K562 (cell line): ENCODE measurements at places on chromosomes 5 and 9. TPM values are rescaled to one million over a fixed set of nuclear protein-coding genes. Genes with fewer than 3 reads are reported as not detected.

Gene PRR16
- 4.9 and 7.6 TPM in 2 replicates for total RNA-seq

Gene ACTBL2
- total RNA-seq = not detected in 2 replicates

Gene CD274
- 0.18 and 0.24 TPM in 2 replicates for total RNA-seq

Gene PDE8B
- not detected in 2 replicates for total RNA-seq

Gene EXOSC2
- 67.1 and 71.8 TPM in 2 replicates for total RNA-seq

Gene PCDHB15
- 0.07 TPM in 1 of 2 replicates, not detected in the other for total RNA-seq

Gene OR13C3
- not detected in 2 replicates for total RNA-seq

Gene ABCA2
- total RNA-seq = 12.1 and 14.9 TPM in 2 replicates

Gene KIF4B
- 0.07 TPM in 1 of 2 replicates, not detected in the other for total RNA-seq

Gene PAX5
- total RNA-seq = 0.09 and 0.13 TPM in 2 replicates

Gene OTP
- total RNA-seq = 0.16 TPM in 2 replicates

Gene KLHL3
- 0.31 and 0.38 TPM in 2 replicates for total RNA-seq

Gene ZNF608
- total RNA-seq = 1.5 and 2.3 TPM in 2 replicates

Gene FOXI1
- not detected in 2 replicates for total RNA-seq

- H3K36me3 ChIP-seq = peaks cover 28% of the 10 kb centered on the region
- H3K4me3 ChIP-seq = peak overlapping the region; percentile 75
- DNase-seq = peak; percentile 70
- H3K4me1 ChIP-seq = peaks cover 45% of the 10 kb centered on the region
- peak overlapping the region; percentile 94 for H3K27ac ChIP-seq
These were observed 2.1 kb upstream of the ARL15 start for GRCh38 chr5:54312499-54312898.

DNA sequence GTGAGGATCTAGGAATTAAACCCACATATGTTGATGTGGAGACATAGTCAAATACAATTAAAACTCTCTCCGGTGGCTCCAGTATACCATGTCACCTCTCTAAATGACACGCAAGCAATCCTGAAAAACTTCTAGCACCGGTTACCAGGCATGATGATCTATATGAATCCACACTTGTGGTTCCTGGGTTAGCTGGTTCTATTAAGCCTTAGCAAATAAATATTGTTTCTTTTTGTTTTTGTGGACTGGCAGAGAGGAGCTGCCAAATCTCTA lies 104.8 kb downstream of the SEC61B start:
- H3K4me1 ChIP-seq = no peaks in the 10 kb centered on the region
- H3K27me3 ChIP-seq = peaks cover 6% of the 10 kb centered on the region; the same call in 1 of the 3 replicates
- no peaks in the 10 kb centered on the region for H3K36me3 ChIP-seq
- H3K4me3 ChIP-seq = no peak overlapping the region
- no peak for DNase-seq
- no peak overlapping the region for H3K27ac ChIP-seq

DNA sequence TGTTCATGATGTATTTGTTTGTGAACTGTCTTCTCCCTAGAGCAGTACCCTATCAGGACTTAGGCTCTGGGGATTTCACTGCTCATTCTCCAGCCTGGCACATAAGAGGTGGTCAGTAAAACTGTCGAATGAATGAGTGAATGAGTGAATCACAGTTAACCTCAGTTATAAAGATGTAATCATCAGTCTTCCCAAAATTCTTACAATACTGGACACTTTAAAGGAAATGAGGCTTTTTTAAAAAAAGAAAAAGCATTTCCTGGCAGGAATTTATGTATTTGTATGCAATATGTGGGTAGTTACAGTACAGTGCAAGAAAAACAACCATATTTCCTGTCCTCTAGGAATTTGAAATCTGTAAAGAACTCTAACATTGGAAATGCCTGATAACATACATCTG lies 59.6 kb downstream of the RAI14 start:
- H3K27me3 ChIP-seq = no peaks in the 10 kb centered on the region
- no peak for DNase-seq
- H3K27ac ChIP-seq = no peak overlapping the region

DNA sequence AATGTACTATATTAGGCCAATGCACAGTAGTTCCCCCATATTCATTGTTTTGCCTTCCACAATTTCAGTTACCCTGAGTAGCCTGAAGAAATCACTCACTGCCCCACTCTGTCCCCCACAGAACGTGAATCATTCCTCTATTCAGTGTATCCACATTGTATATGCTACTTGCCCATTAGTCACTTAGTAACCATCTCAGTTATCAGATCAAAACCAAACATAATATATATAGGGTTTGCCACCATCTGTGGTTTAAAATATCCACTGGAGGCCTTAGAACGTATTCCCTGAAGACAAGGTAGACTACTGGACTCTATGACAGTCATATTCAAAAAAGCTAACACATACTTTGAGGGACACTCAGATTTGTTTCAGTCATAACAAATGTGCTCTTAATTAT lies 465.7 kb upstream of the RGMB start:
- no peaks in the 10 kb centered on the region for H3K36me3 ChIP-seq
- no peaks in the 10 kb centered on the region for H3K27me3 ChIP-seq
- H3K4me3 ChIP-seq = no peak overlapping the region

GRCh38 chr5:115831163-115831768 lies 10.1 kb downstream of the ATG12 start:
- H3K27me3 ChIP-seq = no peaks in the 10 kb centered on the region
- H3K4me3 ChIP-seq = no peak overlapping the region
- peaks cover 65% of the 10 kb centered on the region for H3K36me3 ChIP-seq

DNA sequence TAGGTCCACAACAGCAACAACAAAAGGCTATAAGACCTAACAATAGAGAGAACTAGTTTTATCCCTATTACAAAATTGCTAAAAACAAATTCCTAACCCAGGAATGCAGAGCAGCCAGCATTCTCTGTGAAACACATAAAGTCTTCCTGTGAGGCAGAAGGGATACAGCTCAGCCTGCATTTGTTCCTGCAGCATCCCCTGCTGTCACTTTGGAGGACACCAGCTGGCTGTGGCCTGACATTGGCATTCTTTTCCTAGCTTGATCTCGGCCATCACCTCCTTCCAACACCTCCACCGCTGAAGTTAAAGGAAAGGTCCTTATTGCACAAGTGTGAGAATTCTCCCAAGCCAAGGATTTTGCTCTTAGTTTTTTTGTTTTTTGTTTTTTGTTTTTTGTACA lies 186.1 kb downstream of the SNCAIP start:
- H3K27ac ChIP-seq = no peak overlapping the region
- DNase-seq = no peak
- no peaks in the 10 kb centered on the region for H3K36me3 ChIP-seq
- H3K27me3 ChIP-seq = no peaks in the 10 kb centered on the region

DNA sequence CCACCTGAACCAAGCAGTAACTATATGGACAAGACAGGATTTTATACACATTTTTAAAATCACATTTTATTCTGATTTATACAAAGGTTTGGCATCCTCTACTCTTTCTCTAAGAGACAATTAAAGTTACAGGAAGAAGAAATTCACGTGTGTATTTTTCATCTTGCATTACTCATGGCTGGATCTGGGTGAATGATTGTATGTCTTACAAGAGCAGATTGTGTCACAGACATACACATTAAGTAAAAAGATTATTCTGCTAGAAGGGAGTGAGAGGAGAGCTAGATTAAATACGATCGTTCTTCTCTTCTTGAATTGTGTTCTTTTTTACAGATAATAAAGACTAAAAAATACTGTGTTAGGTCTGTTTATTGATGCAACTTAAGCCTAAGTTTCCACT lies 20.8 kb upstream of the CEP120 start:
- H3K4me1 ChIP-seq = no peaks in the 10 kb centered on the region
- no peak overlapping the region for H3K27ac ChIP-seq
- no peak for DNase-seq
- no peak overlapping the region for H3K4me3 ChIP-seq
- no peaks in the 10 kb centered on the region for H3K27me3 ChIP-seq

GRCh38 chr9:105091004-105091640 lies 153.3 kb upstream of the SLC44A1 start:
- no peak overlapping the region for H3K4me3 ChIP-seq
- no peak overlapping the region for H3K27ac ChIP-seq
- no peaks in the 10 kb centered on the region; the same call in 1 of the 2 replicates for H3K27me3 ChIP-seq
- no peaks in the 10 kb centered on the region for H3K4me1 ChIP-seq
- no peak for DNase-seq

DNA sequence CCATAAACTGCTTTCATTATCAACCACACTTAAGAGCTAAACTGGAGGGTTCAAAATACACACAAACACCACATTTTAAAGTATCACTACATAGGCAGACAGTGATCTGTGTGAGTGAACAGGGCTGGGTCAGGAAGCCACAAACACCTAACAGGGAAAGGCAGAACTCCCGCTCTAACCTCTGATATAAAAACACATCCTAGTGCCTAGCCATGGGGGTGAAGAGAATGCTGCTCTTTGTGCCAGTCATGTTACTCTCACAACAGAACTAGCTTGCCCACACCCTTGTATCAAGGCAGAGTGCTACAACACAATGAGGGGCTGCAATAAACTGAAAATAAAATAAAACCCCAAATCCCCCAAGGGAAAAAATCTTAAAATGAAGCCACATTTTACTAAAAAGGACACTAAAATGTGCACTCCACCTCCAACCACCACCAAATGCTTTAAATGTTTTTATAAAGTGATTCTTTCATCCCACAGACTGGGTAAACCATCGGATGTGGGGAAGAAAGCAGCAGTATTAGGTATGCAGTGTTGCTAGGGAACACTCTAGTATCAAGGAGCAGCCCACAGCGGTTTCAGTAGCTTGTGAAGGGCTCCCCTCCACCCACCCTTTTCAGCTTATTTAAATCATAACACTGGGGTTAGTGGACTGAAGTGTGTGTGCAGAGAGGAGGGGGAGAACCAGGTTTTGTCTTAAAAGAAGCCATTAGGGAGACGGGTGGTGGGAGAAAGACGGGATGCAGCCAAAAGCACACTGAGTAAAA lies 64.5 kb downstream of the TMEM161B start:
- H3K4me1 ChIP-seq = no peaks in the 10 kb centered on the region
- no peak overlapping the region for H3K27ac ChIP-seq
- H3K4me3 ChIP-seq = no peak overlapping the region
- H3K27me3 ChIP-seq = no peaks in the 10 kb centered on the region

DNA sequence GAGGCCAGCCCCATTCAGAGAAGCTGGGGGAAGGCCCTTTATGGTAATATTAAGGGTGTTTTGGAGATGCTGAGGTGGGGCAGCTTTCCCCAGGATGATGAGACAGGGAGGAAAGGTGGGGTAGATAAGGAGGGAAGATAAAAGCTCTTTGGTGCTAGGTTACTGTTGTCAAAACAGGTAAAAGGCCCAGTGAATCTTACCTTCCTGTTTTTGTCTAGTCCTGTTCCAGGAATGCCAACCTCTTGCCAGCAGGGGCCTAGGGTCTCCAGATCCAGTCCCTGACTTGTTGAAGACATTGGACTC lies 797 bp upstream of the CCL27 start:
- H3K27me3 ChIP-seq = no peaks in the 10 kb centered on the region
- peaks cover 20% of the 10 kb centered on the region for H3K4me1 ChIP-seq
- no peak overlapping the region for H3K27ac ChIP-seq
- H3K36me3 ChIP-seq = peaks cover 8% of the 10 kb centered on the region; the same call in 2 of the 3 replicates
- no peak overlapping the region for H3K4me3 ChIP-seq

GRCh38 chr5:144352732-144353317 lies 182.2 kb downstream of the KCTD16 start:
- no peak overlapping the region for H3K27ac ChIP-seq
- H3K4me1 ChIP-seq = no peaks in the 10 kb centered on the region
- no peak for DNase-seq
- H3K36me3 ChIP-seq = no peaks in the 10 kb centered on the region
- no peaks in the 10 kb centered on the region for H3K27me3 ChIP-seq
- H3K4me3 ChIP-seq = no peak overlapping the region

DNA sequence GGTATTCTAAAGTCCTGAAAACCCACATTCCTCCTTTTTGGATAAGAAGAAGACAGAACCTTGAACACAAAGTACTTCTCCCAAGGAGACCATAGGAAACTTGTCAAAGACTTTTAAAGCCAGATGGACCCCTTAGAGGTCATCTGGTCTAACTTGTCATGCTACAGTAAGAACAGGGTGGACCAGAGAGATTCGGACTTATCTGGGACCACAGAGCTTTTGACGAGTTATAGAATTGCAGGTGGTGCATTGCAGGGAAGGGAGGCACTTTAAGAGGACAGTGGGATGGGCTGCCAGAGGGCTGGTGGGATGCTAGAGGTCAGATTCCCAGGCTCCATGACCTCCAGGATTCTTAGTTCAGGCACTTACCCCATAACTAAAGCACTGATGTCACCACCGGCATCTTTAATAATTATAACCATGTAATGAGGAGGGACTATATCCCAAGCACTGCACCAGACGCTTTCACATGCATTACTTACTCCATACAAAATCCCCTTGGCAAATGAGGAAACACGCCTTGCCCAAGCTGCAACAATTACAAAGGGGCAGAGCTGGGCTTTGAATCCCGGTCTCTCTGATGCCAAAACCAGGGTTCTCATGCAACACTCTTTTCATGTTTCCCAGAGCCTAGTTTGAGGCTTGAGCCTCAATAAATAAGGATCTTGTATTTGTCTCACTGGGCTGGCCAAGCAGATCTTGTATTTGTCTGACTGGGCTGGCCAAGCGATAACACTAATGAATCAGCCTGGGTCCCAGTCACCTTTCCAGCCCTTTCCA lies 12.8 kb upstream of the GPX3 start:
- no peak for DNase-seq
- peaks cover 4% of the 10 kb centered on the region; the same call in 1 of the 2 replicates for H3K4me1 ChIP-seq
- H3K4me3 ChIP-seq = no peak overlapping the region
- H3K27me3 ChIP-seq = no peaks in the 10 kb centered on the region
- H3K36me3 ChIP-seq = no peaks in the 10 kb centered on the region
- H3K27ac ChIP-seq = no peak overlapping the region
